Ovary (tissue), 10 donors: ENCODE measurements at places on chromosomes 3 and 15.

DNA sequence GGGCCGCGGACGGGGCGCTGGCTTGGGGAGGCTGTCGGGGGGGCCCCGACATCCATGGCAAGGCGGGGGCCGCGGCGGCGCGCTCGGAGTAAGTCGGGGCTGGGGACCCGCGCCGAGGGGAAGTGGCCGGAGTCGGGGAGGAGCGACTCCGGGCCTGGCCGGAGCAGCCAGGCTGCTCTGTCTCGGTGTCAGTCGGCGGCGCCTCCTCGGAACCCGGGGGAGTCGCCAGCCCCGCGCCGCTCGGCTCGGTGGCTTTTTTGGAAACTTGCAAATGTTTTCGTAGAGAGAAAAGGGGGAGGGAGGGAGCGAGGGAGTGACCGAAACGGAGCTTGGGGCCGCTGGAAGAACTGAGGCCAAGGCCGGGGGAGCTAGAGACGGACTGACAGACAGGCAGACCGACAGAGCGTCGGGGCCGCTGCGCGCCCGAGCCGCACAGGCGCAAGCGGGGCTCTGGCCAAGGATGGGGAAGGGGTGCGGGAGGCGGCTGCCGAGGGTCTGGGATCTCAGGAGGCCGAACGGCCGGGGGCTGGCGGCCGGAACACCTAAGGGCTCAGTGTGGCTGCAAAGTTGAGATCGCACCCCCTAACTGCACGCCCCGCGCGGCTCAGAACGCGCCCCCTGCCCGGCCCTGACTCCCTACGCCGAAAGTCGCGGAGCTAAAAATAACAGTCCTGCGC lies 5.0 kb downstream of the PTH1R start:
- H3K27me3 ChIP-seq = no peaks in the 10 kb centered on the region
- H3K4me1 ChIP-seq = peaks cover 5% of the 10 kb centered on the region
- peak overlapping the region; percentile 61 for H3K27ac ChIP-seq
- H3K4me3 ChIP-seq = peak overlapping the region; percentile 65

DNA sequence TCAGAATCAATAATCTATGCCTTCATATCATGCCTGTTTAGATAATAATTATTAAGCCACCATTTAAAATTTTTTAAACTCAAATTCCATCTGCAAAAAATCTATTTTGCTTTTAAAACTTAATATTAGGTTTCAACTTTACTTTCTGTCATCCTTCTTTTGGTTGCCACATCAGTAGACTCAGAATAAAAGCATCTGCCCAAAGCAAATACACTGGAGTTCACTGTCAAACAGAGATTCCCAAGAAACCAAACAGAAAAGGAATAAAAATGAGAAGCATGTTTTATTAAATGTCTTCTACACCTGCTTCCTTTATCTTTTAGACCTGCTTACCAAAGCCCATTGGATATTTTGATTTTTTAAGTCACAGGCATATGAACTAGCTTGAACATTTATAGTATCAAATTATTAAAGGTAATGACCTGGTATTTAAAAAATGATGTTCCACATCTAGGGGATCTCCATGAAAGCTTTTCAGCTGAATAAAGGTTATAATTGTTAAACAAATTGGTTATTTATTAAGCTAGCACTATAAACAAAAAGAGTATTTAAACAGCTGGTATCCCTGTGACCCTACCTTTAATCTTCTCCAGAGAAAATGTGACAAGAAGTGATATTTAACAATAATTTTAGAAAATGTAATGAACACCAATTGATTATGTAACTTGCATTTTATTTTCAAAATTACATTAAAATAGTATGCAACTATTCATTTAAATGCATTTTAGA lies 62.5 kb downstream of the ALCAM start:
- no peak overlapping the region for H3K27ac ChIP-seq
- no peak for DNase-seq
- H3K27me3 ChIP-seq = no peaks in the 10 kb centered on the region
- no peaks in the 10 kb centered on the region for H3K4me1 ChIP-seq
- H3K36me3 ChIP-seq = no peaks in the 10 kb centered on the region

DNA sequence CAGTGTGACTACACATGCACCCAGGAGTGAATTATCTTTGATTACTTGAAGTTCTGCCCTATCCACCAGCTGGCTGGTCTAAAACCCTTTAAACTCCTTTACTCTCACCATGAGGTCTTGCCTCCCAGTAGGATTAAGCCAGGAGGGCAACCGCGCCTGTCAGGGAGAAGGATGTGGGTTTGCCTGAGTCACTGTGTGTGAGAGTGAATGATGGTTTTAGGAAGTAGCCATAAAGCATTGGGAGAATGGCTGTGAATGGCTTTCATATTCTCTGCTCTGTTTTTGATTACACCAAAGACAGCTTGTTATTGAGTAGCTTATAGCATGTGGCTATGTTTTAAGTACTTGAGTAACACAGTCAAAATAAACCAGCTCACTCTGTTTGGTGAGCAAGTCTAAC lies 637.7 kb upstream of the TBL1XR1 start:
- DNase-seq = no peak
- H3K4me3 ChIP-seq = no peak overlapping the region
- H3K27ac ChIP-seq = no peak overlapping the region

DNA sequence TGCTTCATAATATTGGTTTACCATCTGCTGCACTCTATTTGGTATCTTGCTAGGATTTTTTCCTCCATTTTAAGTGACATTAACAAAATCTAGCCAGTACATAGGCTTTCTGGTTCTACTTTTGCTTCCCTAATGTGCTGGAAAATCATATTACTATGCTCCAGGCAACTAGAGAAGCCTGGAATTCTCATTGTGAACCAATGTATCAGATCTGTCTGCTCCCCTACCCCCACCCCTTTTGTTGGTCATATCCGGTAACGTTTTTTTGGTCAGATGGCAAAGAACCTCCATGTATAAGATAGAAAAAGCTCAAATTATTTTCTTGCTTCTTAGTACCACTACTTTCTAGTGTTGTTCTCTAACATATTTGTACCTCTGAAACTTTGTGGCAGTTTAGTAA lies 17.1 kb downstream of the MAP2K5 start:
- H3K27ac ChIP-seq = no peak overlapping the region
- H3K36me3 ChIP-seq = no peaks in the 10 kb centered on the region
- DNase-seq = no peak
- H3K4me1 ChIP-seq = no peaks in the 10 kb centered on the region

DNA sequence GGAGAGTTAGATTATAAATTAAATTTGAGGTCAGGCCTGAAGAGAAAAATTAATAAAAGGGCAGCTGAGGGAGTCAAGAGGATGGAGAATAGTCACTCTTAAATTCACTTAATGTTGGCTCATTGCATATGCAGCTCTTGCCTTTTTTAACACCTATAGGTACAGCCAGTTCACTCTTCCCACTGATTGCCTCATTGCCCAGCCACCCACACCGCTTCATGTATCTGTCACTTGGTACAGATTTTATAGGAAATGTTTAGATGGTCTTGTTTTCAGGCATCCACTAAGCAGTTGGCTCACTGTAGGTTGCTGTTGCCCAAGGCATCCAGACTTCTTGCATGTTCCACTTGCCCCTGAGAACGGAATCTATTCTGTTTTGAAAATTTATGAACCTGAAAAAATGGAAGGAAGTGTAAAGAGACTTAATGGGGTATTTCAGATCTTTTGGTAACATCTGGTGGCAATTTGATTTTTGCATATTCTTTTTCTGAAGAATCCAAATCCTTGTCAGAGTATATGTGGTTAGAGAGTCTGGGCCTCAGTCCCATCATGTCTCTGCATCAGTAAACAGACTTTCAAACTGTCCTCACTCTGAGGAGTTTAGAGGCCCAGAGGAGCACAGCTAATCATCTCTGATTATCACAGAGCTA lies 151.9 kb downstream of the RBPMS2 start:
- no peak overlapping the region for H3K27ac ChIP-seq
- peaks cover 8% of the 10 kb centered on the region for H3K4me1 ChIP-seq
- no peak overlapping the region for H3K4me3 ChIP-seq

GRCh38 chr15:26038693-26039092 lies 175.6 kb upstream of the ATP10A start:
- H3K27me3 ChIP-seq = no peaks in the 10 kb centered on the region
- H3K4me1 ChIP-seq = no peaks in the 10 kb centered on the region
- H3K27ac ChIP-seq = no peak overlapping the region
- no peaks in the 10 kb centered on the region for H3K36me3 ChIP-seq
